ENCODE measurements at places on chromosomes 12 and 14. TPM values are rescaled to one million over a fixed set of nuclear protein-coding genes. Genes with fewer than 3 reads are reported as not detected.

- no peak for DNase-seq
These were observed 18.9 kb upstream of the ANKRD33 start for GRCh38 chr12:51868821-51869495.

- no peak for DNase-seq
These were observed 166.9 kb upstream of the BTG1 start for GRCh38 chr12:92312463-92312964.

GRCh38 chr14:30872602-30873001 is 1.8 kb upstream of the COCH start:
- no peak for DNase-seq

The KRT79 gene
- 68.7 TPM for total RNA-seq

The COX14 gene
- 34.8 TPM for total RNA-seq

The CLMN gene
- 13.6 TPM for total RNA-seq

All from skin of body (tissue), 3 donors.